Liver (tissue), 10 donors: ENCODE measurements at places on chromosomes 5 and 9. TPM values are rescaled to one million over a fixed set of nuclear protein-coding genes. Genes with fewer than 3 reads are reported as not detected.
A peak's percentile ranks its signal among the peaks of the same experiment; 100 is the strongest.

HAVCR2 gene
- 5.5 TPM for total RNA-seq

PDGFRB gene
- 10.6 TPM for total RNA-seq

GNA14 gene
- 1.1 TPM for total RNA-seq

GCNT1 gene
- total RNA-seq = 4.3 TPM

IFNA13 gene
- total RNA-seq = not detected

GRCh38 chr5:36598045-36598444 is 8.4 kb upstream of the SLC1A3 start:
- no peaks in the 10 kb centered on the region for H3K36me3 ChIP-seq
- DNase-seq = no peak
- no peaks in the 10 kb centered on the region for H3K4me1 ChIP-seq
- H3K27ac ChIP-seq = no peak overlapping the region
- H3K4me3 ChIP-seq = no peak overlapping the region
- H3K27me3 ChIP-seq = no peaks in the 10 kb centered on the region

GRCh38 chr9:136640171-136641111 is 22.3 kb upstream of the EGFL7 start:
- H3K36me3 ChIP-seq = no peaks in the 10 kb centered on the region
- DNase-seq = no peak
- H3K27me3 ChIP-seq = no peaks in the 10 kb centered on the region

GRCh38 chr5:92421942-92422341 is 1038.8 kb upstream of the ARRDC3 start:
- DNase-seq = no peak
- H3K4me3 ChIP-seq = no peak overlapping the region
- no peaks in the 10 kb centered on the region for H3K27me3 ChIP-seq

DNA sequence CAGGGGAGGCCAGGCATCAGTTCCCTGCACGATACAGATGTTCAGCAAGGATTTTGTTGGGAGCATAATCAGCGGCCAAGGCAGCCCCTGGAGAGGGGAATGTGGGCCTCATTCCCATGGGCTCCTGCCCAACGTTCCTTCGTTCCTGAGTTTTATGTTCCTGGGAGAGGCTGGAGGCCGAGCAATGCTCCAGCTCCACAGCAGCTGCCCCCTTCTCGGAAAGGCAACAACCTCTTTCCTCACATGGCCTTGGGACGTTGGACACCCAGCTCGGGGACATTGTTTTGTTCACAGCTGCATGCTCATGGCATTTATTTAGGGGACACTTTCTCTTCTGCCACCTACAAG is 63.8 kb upstream of the COL15A1 start:
- DNase-seq = no peak
- peaks cover 2% of the 10 kb centered on the region for H3K4me1 ChIP-seq
- H3K27ac ChIP-seq = no peak overlapping the region
- no peak overlapping the region for H3K4me3 ChIP-seq
- no peaks in the 10 kb centered on the region for H3K27me3 ChIP-seq

DNA sequence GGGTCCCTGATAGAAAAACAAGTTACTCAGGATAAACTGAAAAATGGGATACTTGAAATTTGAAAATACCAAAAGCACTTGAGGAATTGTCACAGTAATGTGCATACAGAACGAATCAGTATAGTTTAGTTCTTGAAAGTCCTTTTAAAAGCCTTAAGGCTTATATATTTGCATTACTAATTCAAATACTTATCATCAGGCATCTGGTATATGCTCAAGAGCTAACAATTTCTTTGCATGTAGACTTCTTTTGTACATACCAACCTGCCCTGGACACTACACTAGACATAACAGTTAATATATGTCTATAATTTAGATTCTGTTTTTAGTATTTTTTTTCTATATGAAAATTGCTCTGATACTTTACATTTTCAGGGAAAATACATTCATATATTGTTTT is 43.2 kb downstream of the SMIM15 start:
- H3K4me1 ChIP-seq = no peaks in the 10 kb centered on the region
- no peak overlapping the region for H3K27ac ChIP-seq
- no peak for DNase-seq
- H3K36me3 ChIP-seq = no peaks in the 10 kb centered on the region
- H3K4me3 ChIP-seq = no peak overlapping the region

- H3K4me1 ChIP-seq = no peaks in the 10 kb centered on the region
- H3K4me3 ChIP-seq = no peak overlapping the region
- no peak for DNase-seq
- no peak overlapping the region for H3K27ac ChIP-seq
- H3K36me3 ChIP-seq = no peaks in the 10 kb centered on the region
These were observed 134.8 kb downstream of the CMYA5 start for GRCh38 chr5:79824444-79824843.

GRCh38 chr9:100394032-100394695 is 32.8 kb upstream of the MSANTD3 start:
- H3K4me1 ChIP-seq = no peaks in the 10 kb centered on the region
- no peak overlapping the region for H3K4me3 ChIP-seq
- H3K27ac ChIP-seq = no peak overlapping the region
- no peaks in the 10 kb centered on the region for H3K36me3 ChIP-seq

DNA sequence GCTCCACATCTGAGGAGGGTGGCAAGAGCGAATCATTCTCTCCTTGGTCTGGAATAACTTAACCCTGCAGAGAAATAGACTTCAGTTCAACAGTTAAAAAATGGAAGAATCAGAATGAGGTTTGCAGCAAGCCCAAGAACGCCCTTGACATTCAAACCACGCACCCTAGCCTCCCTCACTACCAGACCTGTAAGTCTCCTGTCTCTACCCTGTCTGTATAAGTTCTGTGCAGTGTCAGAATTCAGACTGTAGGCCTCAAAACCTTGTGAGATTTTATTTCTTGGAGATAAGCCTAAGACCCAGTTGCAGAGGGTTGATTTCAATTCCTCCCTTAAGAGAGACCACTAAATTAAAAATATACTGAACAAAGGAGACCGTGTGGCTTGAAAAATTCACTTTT is 35.8 kb upstream of the PLPP1 start:
- H3K4me1 ChIP-seq = no peaks in the 10 kb centered on the region
- no peak overlapping the region for H3K4me3 ChIP-seq
- H3K36me3 ChIP-seq = no peaks in the 10 kb centered on the region
- H3K27me3 ChIP-seq = no peaks in the 10 kb centered on the region
- no peak for DNase-seq
- no peak overlapping the region for H3K27ac ChIP-seq

DNA sequence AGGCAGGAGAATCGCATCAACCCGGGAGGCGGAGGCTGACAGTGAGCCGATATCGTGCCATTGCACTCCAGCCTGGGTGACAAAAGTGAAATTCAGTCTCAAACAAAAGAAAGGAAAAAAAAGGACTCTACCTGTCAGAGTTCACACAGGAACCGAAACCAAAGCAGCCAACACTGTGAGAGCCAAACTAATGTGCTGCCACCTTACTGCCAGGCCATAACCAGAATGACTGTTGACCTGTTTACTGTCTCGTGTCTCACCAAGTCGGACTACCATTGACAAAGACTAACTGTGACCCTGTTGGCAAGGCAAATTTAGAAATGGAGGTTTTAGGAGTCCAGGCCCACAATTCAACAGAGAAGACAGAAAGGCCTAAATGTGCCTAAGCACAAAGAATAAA is 112.4 kb downstream of the ANXA2R start:
- no peak for DNase-seq
- H3K4me3 ChIP-seq = no peak overlapping the region
- H3K4me1 ChIP-seq = no peaks in the 10 kb centered on the region
- H3K27me3 ChIP-seq = no peaks in the 10 kb centered on the region
- H3K27ac ChIP-seq = no peak overlapping the region

GRCh38 chr9:4366591-4367330 is 66.9 kb upstream of the GLIS3 start:
- no peak for DNase-seq
- H3K36me3 ChIP-seq = no peaks in the 10 kb centered on the region
- no peak overlapping the region for H3K4me3 ChIP-seq
- H3K27ac ChIP-seq = no peak overlapping the region

DNA sequence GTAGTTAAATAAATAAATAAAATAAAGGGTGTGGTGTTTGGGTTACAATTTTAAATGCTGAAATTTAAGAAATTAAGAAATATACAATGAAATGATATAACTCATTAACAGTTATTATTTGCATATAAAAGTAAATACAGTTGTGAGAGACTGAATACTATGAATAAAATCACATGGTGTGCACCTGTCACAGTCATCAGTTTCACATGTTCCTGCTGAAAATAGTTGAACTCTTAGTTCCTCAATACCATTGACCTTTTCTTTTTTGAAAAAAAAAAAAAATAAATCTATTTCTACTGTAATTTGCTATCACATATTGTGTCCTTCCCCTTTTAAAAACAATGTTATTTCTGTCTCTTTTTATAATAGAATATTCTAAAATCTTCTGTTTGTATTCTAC is 130.9 kb upstream of the CHD1 start:
- no peaks in the 10 kb centered on the region for H3K36me3 ChIP-seq
- no peaks in the 10 kb centered on the region for H3K27me3 ChIP-seq
- H3K27ac ChIP-seq = no peak overlapping the region
- DNase-seq = no peak

GRCh38 chr9:137866226-137867141 is 11.1 kb upstream of the CACNA1B start:
- no peaks in the 10 kb centered on the region for H3K27me3 ChIP-seq
- H3K36me3 ChIP-seq = no peaks in the 10 kb centered on the region
- H3K4me3 ChIP-seq = no peak overlapping the region
- DNase-seq = no peak

GRCh38 chr9:91180240-91180929 is 181.3 kb downstream of the AUH start:
- H3K4me1 ChIP-seq = no peaks in the 10 kb centered on the region
- no peak for DNase-seq
- no peak overlapping the region for H3K27ac ChIP-seq
- H3K27me3 ChIP-seq = no peaks in the 10 kb centered on the region

- peaks cover 74% of the 10 kb centered on the region for H3K4me1 ChIP-seq
- no peaks in the 10 kb centered on the region for H3K27me3 ChIP-seq
- H3K4me3 ChIP-seq = no peak overlapping the region
- H3K27ac ChIP-seq = peak overlapping the region; percentile 44
- DNase-seq = no peak
These were observed 11.9 kb downstream of the EEIG1 start for GRCh38 chr9:127968700-127969383.

DNA sequence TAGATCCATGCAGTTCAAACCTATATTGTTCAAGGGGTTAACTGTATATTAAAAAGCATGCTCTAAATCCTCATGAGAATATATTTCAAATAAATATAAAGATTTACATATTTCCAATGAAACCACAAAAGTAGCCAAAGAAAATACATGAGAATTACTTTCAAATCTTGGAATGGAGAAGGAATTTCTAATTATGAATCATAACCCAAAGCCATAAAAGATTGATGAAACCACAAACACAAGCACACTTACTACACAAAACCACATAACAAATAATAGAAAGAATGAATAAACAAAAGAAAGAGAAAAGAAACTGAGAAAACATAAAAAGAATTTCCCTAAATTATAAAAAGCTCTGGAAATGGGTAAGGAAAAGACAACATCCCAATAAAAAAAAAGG is 16.0 kb downstream of the ERP44 start:
- H3K4me3 ChIP-seq = no peak overlapping the region
- no peaks in the 10 kb centered on the region for H3K36me3 ChIP-seq
- no peak for DNase-seq
- H3K27me3 ChIP-seq = no peaks in the 10 kb centered on the region
- peaks cover 6% of the 10 kb centered on the region for H3K4me1 ChIP-seq
- no peak overlapping the region for H3K27ac ChIP-seq

GRCh38 chr5:78778538-78778937 is 130.0 kb upstream of the LHFPL2 start:
- DNase-seq = no peak
- H3K4me3 ChIP-seq = no peak overlapping the region
- no peak overlapping the region for H3K27ac ChIP-seq
- H3K4me1 ChIP-seq = no peaks in the 10 kb centered on the region

DNA sequence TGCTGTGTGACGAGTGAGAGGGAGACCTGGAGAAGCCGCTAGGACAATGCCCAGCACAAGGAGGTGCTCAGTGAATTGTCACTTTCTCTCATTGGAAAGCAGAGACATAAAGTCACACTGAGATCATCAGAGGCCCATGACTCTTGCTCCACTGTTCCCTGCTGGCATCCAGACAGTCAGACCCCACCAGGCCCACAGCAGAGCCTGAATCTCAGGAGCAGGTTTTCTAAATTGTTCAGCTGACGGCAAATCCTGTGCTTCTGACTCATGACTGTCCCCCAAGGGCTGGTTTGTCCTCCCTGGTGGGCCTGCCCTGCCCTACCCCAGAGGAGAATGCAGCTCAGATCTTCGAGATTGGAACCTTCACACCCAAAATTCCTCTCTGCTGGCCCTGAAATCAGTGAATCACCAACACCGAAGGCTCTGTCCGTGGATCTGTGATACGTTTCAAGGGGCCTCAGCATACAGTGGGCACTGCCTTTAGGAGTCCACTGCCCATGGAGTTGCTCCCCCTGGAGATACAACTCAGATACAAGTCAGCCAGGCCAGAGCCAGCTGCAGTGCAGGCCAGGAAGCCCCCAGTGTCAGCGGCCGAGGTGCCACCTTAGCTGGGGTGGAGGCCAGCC is 2.7 kb downstream of the PTGES start:
- no peaks in the 10 kb centered on the region for H3K4me1 ChIP-seq
- H3K36me3 ChIP-seq = no peaks in the 10 kb centered on the region
- no peak overlapping the region for H3K4me3 ChIP-seq
- no peak overlapping the region for H3K27ac ChIP-seq
- no peaks in the 10 kb centered on the region for H3K27me3 ChIP-seq

GRCh38 chr9:87010626-87011025 is 63.3 kb upstream of the GAS1 start:
- no peak overlapping the region for H3K27ac ChIP-seq
- no peaks in the 10 kb centered on the region for H3K27me3 ChIP-seq
- no peaks in the 10 kb centered on the region for H3K4me1 ChIP-seq
- DNase-seq = no peak

- no peak for DNase-seq
- no peak overlapping the region for H3K4me3 ChIP-seq
- no peaks in the 10 kb centered on the region for H3K36me3 ChIP-seq
- no peaks in the 10 kb centered on the region for H3K27me3 ChIP-seq
These were observed 3.4 kb downstream of the CCDC180 start for GRCh38 chr9:97310896-97311295.

DNA sequence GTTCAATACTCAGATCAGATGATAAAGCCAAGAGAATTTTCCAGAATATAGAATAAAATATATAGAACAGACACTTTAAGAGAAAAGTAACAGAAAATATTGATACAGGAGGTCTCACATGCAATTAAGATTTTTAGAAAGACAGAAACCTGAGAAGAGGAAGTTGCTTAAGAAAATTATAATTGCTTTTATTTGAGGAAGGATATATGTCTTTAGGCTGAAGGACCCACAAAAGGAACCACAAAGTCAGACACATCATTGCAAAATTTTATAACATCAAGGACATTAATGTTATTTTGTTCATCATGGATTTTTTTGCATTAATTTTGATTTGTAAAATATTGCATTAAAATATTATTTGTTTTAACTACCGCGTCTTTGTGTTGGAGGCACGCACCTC is 141.5 kb downstream of the FSTL4 start:
- H3K27ac ChIP-seq = no peak overlapping the region
- H3K4me3 ChIP-seq = no peak overlapping the region
- no peaks in the 10 kb centered on the region for H3K36me3 ChIP-seq
- H3K27me3 ChIP-seq = no peaks in the 10 kb centered on the region
- no peak for DNase-seq
- H3K4me1 ChIP-seq = no peaks in the 10 kb centered on the region

- H3K27me3 ChIP-seq = peaks cover 3% of the 10 kb centered on the region
- DNase-seq = no peak
- H3K4me1 ChIP-seq = no peaks in the 10 kb centered on the region
- no peak overlapping the region for H3K4me3 ChIP-seq
- no peaks in the 10 kb centered on the region for H3K36me3 ChIP-seq
These were observed 36.9 kb upstream of the CXCL14 start for GRCh38 chr5:135615581-135616260.

GRCh38 chr5:111673891-111674626 is 82.9 kb downstream of the NREP start:
- H3K4me3 ChIP-seq = no peak overlapping the region
- H3K27me3 ChIP-seq = no peaks in the 10 kb centered on the region
- DNase-seq = no peak
- H3K36me3 ChIP-seq = no peaks in the 10 kb centered on the region
- H3K4me1 ChIP-seq = no peaks in the 10 kb centered on the region
- no peak overlapping the region for H3K27ac ChIP-seq
